ENCODE measurements at places on chromosomes 5 and 9.

GRCh38 chr5:142132916-142133315 is 24.3 kb downstream of the NDFIP1 start:
- no peak for DNase-seq

GRCh38 chr9:84874596-84874995 is 205.1 kb downstream of the NTRK2 start:
- DNase-seq, result no peak

DNA sequence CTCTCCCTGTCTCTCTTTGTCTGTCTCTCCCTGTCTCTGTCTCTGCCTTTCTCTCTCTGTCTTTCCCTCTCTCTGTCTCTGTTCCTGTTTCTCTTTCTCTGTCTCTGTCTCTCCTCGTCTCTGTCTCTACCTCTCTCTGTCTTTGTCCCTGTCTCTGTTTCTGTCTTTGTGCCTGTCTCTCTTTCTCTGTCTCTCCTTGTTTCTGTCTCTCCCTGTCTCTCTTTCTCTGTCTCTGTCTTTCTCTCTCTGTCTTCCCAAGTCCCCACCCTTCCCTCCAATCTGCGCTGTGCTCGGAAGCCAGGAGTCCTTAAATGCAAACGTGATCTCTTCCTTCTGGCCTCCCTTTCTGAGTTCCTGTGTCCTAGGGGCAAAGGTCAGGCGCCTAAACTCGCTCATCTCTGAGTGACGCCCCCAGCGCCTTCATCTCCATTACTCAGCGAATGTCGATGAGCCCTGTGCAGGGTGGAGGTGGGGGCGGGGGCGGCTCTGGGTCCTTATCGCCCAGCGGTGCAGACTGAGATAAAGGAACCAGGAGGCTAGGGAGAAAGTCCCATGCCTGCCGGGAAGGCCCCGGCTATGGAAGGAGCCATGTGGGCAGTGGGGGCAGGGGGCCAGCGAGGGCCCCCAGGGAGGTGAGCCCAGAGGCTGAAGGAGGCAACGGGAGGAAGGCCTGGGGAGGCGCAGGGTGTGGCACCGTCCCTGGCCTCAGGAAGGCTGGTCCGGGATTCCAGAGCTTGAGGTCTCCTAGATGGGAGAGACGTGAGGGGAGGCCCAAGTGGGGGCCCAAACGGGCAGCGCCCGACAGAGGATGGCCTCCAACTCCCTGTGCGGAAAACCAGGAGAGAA is 1.5 kb upstream of the SLC6A19 start:
- no peak for DNase-seq

- no peak for DNase-seq
Observed at GRCh38 chr5:15763754-15764153, 263.8 kb downstream of the FBXL7 start.

GRCh38 chr5:178651046-178651810 is 24.4 kb upstream of the CLK4 start:
- no peak for DNase-seq

DNA sequence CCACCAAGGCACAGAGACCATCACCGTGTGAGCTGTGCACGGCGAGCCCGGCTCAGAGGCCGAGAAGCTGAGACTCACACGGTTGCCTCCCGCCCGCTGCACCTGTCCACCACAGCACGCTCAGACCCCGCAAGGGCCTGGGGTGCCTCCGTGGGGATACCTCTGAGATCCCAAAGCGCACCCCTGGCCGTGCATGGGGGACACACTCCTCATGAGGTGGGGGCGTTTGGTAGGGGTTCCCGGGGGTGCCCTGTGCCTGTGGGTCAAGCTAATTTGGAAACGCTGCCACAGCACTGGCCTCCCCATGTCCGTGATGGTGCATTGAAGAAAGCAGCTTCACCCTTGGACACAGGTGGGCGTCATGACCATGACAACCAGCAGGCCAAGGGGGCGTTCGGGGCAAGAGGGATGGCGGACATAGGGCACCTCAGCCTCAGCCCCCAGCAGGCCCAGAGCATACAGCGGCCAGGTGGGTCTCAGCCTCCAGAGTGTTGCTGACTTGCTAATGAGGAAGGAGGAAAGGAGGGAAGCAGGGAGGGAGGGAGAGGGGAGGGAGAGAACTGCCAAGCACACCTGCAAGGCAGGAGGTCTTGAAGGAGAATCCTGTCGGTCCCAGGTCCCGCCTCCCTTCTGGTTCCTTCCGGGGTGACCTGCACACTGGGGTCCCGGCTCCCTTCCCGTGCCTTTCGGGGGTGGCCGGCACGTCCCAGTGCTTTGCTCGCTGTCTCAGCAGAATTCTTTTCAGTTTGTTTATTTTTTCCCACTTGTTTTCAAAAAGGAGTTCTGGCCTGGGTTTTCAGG is 34.7 kb downstream of the GLT6D1 start:
- DNase-seq, result no peak

DNA sequence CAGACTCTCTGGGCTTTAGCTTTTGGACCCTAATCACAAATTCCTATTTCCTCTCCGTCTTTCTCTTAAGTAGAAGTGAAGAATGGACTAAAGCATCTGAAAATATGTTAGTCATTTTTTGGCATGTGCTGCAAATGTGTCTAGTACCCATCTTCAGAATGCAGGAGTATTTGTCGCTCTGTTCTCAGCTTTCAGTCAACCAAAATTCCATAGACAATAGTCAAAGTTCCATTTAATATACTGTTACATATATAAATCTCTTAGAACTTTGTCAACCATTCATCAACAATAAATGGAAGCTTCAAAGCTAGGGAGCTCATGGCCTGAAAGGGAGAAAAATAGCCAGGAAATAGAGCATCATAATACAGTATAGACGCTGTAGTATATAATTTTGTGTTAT is 509.4 kb downstream of the BNC2 start:
- no peak for DNase-seq

GRCh38 chr9:108434502-108434901 is 421.3 kb downstream of the ACTL7B start:
- DNase-seq, result no peak

DNA sequence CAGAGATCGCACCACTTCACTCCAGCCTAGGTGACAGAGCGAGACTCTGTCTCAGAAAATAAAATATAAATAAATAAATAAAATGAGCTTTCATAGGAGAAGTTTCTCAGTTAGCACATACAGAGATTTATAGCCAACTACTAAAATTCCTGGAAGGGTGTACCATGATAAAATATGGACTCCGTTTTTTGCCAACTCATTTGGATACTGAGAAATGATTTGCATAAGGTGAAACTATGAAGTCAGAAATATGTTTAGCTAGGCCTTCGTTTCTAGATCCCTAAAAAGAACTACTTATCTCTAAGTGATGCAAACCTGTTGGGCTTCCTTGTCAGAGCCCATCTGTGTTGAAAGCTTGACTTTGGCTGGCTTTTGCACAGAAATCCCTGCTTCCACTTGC is 56.9 kb upstream of the SLC1A1 start:
- DNase-seq, result no peak

- no peak for DNase-seq
Observed at GRCh38 chr5:163913548-163913947, 408.1 kb downstream of the MAT2B start.

GRCh38 chr5:179405426-179406030 is 60.3 kb upstream of the ADAMTS2 start:
- DNase-seq, result no peak

GRCh38 chr9:124852829-124853531 is at the start of gene WDR38:
Gene WDR38 (plus strand): TSS chr9:124853460. CDS start chr9:124853532, 72 bp downstream.
- DNase-seq, result peak; percentile 56

DNA sequence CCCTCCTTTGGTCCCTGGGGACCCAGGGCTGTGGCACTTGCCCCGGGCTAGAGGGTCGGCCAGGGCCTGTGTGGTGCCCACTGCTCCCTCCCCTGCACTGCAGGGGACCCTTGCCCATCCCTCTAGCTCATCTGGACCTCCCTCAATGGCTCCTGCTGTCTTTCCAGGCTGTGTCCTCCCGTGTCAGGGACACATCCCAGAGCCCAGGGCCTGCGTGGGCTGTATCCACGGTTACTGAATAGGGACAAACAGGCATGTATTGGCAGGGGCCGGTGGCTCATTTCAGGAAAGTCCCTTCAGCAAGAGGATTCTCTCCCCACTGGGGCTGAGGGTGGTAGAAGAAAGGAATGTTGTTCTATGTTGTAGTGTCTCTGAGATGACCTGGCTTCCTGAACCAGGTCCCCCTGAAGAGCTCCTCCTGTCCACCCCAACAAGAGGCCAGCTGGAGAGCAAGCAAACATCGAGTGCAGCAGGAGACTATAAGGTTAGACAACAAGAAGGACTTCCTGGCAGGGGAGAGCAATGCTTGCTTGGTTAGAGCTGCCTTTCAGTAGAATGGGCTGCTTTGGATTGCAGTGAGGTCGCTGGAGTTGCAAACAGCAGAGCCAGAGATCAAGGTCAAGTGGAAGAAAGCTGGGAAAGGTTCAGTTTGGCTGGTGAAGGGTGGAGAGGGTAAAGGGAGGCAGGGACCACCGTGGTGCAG is 1.0 kb upstream of the CRB2 start:
- no peak for DNase-seq

- no peak for DNase-seq
Observed at GRCh38 chr5:141496038-141496437, 7.2 kb downstream of the PCDHGC5 start.

GRCh38 chr5:33235304-33235703 is 205.5 kb upstream of the TARS1 start:
- DNase-seq, result no peak

DNA sequence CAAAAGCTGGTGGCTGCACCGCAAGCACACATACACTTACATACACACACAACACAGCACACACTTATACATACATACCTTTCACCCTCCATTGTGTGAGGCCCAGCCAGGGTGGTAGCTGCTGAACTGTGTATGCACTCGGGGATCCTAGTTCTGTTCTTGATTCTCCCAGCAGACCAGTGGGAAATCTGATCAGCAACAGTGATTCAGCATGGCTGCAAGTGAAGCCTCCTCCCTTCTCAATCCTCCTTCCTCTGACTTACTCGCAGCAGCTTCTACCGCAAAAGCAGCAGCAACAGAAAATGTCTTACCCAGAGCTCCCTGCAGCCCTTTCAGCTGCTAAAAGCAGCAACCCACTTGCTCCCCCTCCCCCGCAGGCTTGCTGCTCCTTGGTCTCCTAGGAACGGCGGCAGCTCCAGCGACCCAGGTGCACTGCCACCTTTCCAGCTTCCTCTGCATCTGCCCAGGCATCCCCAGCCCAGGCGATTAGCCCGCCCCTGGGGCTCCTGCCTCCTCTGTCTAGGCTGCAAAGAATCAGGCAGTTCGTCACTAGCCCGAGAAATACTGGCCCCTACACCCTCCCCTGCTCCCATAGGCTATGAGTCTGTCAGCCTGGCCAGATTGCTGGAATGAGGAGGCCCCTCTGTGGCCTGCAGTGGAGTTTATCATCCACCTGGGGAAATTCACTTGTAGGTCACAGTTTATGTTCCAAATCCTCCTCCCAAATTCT is at the start of gene KLHL3:
TSS of gene KLHL3 (minus strand) at position 535 of the 730 bp plus-strand sequence. CDS start at position 92, 443 bp downstream.
- DNase-seq, result no peak

- no peak for DNase-seq
Observed at GRCh38 chr5:136396886-136397285, 31.5 kb upstream of the TRPC7 start.

DNA sequence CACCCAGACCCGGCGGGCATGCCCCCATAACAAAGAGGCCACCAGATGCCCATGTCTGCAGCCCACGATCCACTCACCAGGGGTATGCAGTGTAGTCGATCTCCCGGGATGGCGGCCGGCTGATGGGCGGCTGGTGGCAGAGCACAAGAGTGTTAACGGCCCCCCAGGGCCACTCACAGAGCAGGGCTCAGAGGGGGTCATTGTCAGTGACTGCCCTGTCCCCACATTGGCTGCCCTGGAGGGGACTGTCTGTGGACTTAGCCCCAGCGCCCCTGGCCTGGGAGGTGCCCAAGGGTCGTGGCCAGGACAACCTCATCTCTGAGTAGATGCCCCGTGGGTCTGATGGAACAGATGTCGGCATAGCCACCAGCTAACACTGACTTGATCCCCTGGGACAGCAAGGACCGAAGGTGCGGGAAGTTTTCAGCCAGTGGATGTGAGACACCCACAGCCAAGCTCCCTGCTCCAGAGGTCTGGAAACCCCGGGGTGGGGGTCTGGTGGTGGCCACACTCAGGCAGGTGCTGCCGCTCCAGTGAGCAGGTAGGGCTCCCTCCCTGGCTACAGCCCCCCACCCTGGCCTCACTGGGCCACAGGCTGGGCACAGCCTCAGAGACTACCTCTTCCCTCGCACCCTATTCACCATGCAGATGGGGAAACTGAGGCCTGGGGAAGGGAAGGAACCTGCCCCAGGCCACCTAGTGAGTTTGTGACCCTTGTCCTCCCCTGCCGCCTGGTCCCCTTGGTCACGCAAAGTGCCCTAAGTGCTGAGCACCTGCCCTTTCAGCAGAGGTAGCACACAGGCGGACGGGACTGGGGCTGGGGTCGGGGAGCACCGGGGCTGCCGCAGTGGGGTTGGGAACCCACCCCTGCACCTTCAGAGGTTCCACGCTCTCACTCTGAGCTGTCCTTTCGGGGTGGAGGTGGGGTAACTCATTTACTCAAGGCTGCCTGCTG is 38.1 kb upstream of the SARDH start:
- no peak for DNase-seq

DNA sequence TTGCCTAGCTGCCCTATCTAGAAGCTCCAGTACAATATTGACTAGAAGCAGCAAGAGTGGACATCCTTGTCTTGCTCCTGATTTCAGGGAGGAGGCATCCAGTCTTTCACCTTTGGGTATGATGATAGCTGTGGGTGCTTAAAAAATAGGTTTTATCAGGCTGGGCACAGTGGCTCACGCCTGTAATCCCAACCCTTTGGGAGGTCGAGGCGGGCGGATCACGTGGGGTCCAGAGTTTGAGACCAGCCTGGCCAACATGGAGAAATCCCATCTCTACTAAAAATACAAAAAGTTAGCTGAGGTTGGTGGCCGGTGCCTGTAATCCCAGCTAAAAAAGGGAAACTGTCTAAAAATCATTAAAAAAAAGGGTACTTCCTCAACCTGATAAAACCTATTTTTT is 2.0 kb upstream of the CAMSAP1 start:
- DNase-seq, result no peak

DNA sequence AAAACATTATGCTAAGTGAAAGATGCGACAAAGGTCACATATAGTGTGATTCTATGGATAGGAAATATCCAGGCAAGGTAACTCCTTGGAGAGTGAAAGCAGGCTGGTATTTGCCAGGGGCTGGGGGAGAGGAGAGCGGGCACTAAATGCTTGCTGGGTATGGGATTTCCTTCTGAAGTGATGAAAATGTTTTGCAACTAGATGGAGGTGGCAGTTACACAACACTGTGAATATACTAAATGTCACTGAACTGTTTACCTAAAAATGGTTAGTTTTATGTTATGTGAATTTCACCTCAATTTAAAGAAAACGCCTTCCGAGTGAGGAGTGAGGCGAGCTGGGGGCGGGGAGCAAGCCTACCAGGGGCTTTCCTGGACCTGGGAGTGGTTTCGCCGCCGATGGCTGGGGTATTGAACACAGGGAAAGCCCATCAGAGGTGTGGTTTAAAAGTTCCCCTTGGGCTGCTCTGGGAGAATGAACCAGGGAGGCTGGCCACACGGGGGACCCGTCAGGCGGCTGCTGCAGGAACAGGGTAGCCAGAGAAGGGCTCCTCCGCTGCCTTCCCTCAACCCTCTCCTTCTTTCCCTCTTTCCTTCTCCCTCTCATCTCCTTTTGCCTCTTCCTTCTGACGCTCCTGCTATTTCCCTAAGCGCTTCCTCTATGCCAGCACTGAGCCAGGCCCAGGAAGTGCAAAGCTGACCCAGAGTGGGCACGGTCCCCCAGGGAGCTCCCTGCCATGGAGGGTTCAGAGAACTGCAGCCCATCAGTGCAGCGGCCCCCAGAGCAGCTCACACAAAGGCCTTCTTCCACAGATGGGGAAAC is 4.9 kb downstream of the AKNA start:
- peak; percentile 71 for DNase-seq
